ENCODE measurements at places on chromosomes 13 and 19. TPM values are rescaled to one million over a fixed set of nuclear protein-coding genes. Genes with fewer than 3 reads are reported as not detected.

Gene ZNF45
- 20.8 TPM for total RNA-seq

Gene SHISA2
- 12.1 TPM for total RNA-seq

Gene TNFRSF19
- 21.4 TPM for total RNA-seq

Gene KLK3
- not detected for total RNA-seq

Gene SHISA7
- 0.03 TPM for total RNA-seq

Gene SRRM5
- 0.30 TPM for total RNA-seq

Gene BST2
- 1.3 TPM for total RNA-seq

Gene NCCRP1
- total RNA-seq = not detected

Gene HCST
- not detected for total RNA-seq

Gene YJEFN3
- 8.1 TPM for total RNA-seq

Gene ZNF135
- 0.34 TPM for total RNA-seq

Gene FFAR2
- total RNA-seq = not detected

Gene ZNF541
- total RNA-seq = not detected

Gene CEACAM5
- not detected for total RNA-seq

Gene SLC17A7
- 0.11 TPM for total RNA-seq

Gene CYP4F2
- total RNA-seq = 0.42 TPM

Gene RXFP2
- 0.29 TPM for total RNA-seq

Gene CEACAM4
- not detected for total RNA-seq

Gene ZNF492
- 4.8 TPM for total RNA-seq

Gene ZNF431
- 9.6 TPM for total RNA-seq

Gene HDGFL2
- total RNA-seq = 75.7 TPM

Gene CABP5
- total RNA-seq = not detected

Gene BTBD2
- total RNA-seq = 44.9 TPM

Gene KLK14
- total RNA-seq = 0.85 TPM

Gene POSTN
- 1.6 TPM for total RNA-seq

Gene SIGLEC12
- not detected for total RNA-seq

Gene F2RL3
- 0.64 TPM for total RNA-seq

Gene LSM7
- 142 TPM for total RNA-seq

Gene PSG6
- not detected for total RNA-seq

Gene HTR2A
- not detected for total RNA-seq

Gene UNC13A
- 1.6 TPM for total RNA-seq

Gene SUCLA2
- total RNA-seq = 30.9 TPM

Gene NLRP11
- 0.75 TPM for total RNA-seq

Gene CEACAM20
- total RNA-seq = not detected

Gene NLRP9
- total RNA-seq = not detected

Gene MTUS2
- total RNA-seq = 0.08 TPM

Gene FRY
- total RNA-seq = 1.0 TPM

Gene SMIM44
- total RNA-seq = not detected

Gene DCT
- total RNA-seq = not detected

Gene MEDAG
- total RNA-seq = not detected

Gene ASPDH
- not detected for total RNA-seq

Measured in A375 (cell line).